ENCODE measurements at places on chromosomes 2 and 18.

DNA sequence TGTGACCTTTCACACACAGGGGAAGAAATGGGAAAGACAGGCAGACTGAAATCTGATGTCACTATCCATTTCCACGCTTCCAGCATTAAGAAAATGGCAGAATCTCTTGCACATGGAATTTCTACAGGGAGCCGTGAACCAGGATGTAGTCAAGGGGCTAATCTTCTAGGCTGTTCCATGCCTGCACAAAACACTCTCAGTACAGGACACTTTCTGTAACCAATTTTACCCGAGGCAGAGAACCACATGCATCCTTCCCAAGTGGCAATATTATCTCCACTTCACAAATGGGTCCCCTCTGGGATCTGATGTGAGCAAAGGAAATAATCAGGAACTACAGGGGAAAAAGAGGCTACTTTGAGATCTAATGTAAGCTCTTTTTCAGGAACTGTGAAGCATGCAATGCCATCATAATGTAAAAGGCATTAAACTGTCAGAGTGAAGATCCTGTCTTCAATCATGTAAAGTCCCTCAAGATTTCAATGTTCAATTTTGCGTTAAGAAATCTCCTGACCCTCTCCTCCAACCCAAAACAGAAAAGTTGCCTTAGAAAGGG lies 236.9 kb downstream of the RBM43 start:
- no peak for DNase-seq

GRCh38 chr2:225056330-225057073 lies 14.2 kb upstream of the DOCK10 start:
- no peak for DNase-seq

DNA sequence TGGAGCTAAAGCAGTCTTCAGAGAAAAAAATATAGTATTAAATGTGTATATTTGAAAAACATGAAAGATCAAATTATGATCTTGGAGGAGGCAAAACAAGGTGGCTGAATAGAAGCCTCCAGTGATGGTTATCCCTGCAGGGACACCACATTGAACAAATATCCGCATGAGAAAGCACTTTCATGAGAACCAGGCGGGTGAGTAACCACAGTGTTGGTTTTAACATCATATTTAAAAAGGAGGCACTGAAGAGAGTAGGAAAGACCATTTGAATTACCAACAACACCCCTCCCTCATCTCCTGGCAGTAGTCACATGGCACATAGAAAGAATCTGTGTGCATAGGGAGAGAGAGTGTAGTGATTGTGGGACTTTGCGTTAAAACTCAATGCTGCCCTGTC lies 759.6 kb upstream of the NRXN1 start:
- DNase-seq, result no peak

DNA sequence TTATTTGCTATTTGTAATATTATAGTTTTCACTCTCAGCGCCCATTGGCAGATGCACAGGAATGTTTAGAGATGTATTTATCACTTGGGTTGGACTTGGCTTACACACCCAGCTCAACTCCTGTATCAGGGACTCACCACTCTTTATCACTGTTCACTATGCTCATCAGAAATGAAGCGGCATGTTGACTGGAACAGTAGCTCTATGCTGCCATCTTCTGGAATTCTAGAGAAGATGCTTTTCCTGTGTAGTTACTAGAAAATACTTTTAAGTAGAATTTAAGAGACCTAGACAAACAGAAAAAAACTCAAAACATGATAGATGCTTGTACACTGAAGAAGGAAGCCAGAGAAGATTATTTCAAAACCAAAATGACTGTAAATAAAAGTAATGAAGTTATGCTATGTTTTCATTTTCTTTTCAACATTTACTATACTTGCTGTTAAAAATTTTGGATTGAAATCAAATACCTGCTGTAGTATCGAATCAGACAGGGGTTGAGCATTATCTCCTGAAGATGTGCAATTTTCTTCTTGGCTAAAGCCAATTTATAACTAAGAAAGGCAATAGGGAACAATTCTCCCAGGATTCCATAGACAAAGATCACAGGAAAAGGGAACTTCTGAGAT lies 47.4 kb upstream of the NXPH2 start:
- DNase-seq, result no peak

DNA sequence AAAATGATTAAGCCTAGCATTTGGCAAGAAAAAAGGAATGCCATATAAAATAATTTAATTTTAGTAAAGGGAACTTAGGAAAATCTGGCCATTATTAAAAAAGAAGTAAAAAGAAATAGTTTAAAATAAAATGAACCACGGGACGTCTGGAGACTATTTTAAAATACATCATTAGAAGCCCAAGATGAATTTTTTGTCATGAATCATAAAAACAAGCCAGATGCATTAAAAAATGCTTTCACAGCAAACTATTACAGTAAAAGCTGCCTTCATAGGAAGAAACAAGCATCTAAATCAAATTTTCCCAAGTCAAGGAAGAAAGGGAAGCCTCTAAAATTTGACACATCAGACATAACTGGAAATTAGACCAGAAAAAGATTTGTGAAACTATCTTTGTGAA lies 33.0 kb downstream of the COL5A2 start:
- no peak for DNase-seq

Data from NK-92 treated with Interleukin-12 subunit alpha and Interleukin-12 subunit beta, amount 100 ng/mL, for 24 hours (cell line).